ENCODE measurements at places on chromosomes 2 and 18.

- no peak for DNase-seq
Observed at GRCh38 chr2:39497082-39497801, 60.2 kb upstream of the MAP4K3 start.

DNA sequence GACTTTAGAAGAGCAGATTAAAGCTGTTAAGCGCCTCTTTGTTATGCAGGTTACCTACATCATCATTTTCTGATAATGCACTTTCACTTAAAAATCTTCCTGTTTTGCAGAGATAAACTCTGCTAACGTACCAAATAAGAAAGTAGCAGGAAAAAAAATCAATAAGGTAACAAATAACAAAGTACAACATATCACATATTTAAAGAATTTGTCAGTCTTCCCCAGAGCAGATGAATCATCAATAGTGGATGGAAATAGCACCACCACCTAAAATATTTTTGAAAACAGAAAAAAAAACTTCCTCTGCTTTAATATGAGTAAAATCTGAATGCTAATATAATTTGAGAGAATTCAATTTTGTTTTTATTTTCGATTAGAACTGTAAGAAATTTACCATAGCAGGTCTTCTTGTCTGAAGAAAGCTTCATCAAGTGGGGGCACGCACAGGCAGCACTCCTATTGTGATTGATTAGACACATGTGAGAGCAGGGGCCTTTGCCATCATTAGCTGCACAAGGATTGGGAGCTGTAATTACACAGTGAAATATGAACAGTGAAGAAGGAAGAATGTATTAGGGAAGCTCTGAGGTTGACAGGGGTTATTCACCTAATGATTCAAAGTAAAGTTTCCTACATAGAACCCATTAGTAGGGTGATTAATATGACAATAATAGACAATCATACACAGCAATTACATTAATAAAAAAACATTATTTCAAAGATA, 1279.4 kb downstream of the LRP1B start:
- no peak for DNase-seq

DNA sequence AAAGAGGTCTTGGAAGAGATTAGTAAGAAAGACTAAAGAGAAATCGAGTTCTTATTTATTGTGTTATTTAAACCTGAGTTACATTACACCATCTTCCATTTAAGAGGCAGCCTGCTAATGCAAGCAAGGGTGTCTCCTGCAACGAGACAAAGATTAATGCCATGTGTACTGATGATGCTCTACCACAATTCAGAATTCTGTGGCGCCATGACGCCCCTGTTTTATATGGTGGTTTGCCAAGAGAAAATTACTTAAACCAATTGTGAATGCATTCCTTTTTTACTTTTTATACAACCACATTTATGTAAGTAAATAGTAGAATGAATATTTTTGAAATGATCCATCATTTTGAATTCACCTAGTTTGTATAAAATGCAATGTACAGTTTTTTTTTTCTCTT, 356.1 kb upstream of the ZEB2 start:
- no peak for DNase-seq

DNA sequence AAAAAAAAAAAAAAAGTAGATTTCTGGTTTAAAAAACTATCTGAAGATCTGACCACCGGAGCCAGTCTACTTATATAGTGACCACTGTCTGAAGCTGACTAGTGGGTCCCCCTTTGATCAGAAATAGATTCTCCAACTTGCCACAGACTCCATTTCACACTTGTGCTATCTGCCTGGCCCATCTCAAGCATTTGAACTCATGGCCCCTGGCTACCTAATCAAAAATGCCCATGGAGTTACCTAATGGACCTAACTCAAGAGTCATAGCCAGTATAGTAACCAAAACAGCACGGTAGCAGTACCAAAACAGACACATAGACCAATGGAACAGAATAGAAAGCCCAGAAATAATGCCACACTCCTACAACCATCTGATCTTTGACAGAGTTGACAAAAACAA, 17.0 kb upstream of the ATL2 start:
- DNase-seq = no peak

DNA sequence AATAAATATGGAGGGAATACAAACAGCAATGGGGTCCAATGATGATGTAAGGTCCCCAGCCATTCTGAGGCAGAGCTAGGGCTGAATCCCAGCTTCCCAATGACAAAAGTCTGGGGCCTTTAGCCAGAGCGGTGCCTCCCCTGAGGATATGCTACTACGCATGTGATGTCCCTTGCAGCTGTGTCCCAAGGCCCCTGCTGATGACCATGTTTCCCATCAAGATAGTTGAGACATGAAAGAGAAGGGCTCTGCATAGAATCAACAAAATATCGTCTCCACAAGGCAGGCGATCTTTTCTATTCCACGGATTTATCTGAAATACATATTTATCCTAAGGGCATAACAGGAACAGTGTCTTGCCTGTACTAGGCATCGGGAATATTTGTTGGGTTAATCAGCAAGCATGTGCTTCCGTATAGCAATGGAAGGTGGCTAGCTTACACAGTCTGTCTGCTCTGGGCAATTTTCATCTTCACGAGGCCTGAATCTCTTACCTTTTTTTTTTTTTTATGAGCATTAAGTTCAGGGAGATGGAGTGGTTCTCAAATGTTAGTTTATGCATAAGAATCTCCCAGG, 284.6 kb downstream of the CNTNAP5 start:
- DNase-seq = no peak

DNA sequence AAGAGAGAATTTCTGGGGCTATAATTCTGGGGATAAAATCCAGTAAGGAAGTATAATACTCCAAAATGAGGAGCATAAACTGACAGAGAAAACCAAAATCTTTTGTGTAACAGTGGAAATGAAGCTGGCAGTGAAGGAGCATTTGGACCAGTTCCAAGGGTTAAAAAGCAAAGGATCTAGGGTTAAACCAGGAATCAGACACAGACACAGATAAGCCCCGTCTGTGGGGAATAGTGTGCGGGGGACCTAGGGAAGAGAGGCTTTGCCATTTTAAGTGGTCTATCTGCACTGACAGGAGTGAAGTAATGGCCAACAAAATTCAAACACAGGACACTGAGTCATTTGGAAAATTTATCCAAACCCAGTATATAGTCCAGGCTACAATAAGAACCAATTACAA, 23.4 kb downstream of the SAP130 start:
- DNase-seq = no peak

GRCh38 chr2:98606431-98606830, 1.9 kb downstream of the COA5 start:
- DNase-seq = no peak

DNA sequence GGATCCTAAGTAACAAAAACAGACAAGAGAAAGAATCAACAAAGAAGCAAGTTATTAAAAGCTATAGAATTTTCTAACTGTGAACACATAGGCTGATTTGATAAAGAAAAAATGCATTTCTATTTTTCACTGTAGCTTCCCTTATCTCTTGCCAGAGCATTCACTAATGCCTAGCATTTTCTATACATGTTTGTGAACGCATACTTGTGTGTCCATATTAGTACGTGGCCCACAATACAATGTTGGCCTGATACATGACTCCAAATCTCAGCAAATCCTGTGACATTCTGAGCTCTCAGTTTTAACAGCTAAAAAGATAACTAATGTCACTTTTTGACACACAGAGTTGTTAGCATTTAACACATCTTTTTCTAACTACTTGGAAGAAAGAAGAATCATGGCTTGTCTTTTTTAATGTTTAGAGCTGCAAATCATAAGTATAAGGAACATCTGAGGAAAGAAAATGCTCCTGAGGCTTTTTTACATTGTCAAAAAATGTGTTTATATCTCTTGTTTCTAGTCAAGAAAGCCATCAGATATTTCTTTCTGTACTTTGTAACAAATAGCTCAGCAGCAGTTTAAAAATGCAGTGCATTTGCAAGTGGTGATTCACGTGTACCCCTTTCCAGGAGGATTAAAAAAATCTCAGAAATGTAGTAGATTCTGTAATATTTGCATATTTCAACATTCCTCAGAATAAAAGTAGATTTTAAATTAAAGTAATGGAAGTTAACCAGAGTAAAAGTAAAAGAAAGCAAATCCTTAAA, 1646.8 kb upstream of the TMEFF2 start:
- peak; percentile 14 for DNase-seq

Measured in GM04503 (cell line).